ENCODE measurements at places on chromosomes 12 and 14.

DNA sequence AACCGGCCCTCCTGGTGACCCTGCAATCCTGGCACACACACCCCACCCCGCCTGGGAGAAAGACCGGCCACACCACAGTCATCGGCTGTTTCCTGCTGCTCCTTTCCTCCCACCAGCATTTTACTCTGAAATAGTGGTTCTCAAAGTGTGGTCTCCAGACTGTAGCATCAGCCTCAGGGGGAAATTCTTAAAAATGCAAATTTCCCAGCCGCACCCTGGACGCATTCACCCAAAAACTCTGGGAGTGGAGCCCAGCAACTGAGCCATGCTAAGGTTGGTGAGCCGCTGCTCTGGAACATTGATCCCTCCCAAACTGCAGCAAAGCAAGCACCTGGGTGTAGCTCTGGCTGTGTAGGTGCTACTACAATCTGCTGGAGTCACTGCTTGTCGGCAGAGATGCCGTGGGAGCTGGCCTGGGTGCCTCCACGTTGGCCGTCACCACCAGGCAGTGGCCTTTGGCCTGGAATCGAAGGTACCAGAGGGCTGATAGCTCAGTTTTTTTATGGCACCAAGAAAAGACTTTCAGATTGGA lies 38.4 kb upstream of the BCL2L14 start:
- DNase-seq = no peak

- no peak for DNase-seq
Observed at GRCh38 chr12:123942911-123943648, 29.6 kb downstream of the CCDC92 start.

DNA sequence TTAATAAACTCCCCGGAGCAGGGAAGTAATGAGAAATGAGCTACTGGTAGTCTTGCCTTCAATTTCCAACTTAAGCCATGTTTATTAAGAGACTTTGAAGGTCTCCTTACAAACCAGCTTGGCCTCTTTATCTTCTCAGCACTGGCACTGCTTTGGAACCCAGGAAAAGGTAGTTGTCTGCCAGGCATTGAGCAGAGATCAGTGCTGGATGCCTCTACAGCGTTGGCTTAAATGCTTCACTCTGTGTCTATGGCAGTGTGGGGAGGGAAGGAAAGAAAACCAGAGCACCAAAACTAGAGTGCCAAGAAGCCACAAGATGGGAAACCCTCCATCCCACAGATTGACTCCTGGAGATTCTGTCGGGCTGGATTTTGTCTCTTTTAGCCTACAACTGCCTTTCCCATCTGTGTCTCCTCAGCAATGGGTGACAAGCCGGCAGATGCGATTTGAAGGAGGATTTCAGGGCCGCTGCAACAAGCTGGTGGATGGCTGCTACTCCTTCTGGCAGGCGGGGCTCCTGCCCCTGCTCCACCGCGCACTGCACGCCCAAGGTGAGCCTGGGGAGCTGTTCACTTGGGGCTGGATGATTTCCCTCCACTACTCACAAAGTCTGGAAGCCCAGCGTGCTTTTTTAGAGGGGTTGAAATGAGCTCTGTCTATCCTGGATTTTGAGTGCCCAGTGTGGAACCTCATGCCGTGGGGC lies 57.3 kb downstream of the FNTB start:
- DNase-seq = no peak

- DNase-seq = no peak
Observed at GRCh38 chr14:102560458-102561261, 31.8 kb upstream of the RCOR1 start.

DNA sequence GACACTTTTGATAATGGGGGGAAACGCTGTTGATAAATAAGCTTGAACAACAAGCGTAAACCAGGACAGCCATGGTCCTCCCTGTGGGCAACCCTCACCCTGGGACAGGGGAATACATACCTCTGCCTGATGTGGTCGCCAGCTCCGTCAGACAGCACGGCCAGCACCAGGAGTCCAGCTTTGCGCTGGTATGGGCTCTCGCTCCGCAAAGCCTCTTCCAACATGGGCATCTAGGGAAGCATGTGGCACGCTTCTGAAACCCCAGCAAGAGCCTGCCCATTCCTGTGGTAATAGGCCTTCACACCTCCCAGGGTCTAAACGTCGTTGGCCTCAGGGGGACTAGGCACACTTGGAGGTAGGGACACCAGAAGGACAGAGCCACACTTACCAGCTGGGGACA lies 2.9 kb downstream of the IPO4 start:
- DNase-seq = no peak

GRCh38 chr14:32379447-32379846 lies 50.3 kb downstream of the AKAP6 start:
- no peak for DNase-seq

DNA sequence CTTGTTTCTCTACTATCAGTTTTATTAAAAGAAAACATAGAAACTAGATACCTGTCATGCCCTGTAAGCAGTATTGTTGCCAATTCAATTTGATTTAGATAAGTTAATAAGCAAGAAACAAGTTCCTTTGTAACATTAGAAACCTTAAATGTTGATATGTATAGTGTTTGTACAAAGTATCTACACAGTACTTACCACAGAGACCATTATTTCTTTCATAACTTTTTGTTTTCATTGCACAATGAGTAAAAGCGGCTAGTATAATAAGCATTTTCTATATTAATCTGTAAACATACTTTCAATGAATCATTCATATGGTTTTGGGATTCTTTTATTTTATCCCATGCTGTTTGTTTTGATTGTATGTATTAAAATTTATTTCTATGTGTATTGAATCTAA lies 305.1 kb downstream of the TTC6 start:
- DNase-seq = no peak

DNA sequence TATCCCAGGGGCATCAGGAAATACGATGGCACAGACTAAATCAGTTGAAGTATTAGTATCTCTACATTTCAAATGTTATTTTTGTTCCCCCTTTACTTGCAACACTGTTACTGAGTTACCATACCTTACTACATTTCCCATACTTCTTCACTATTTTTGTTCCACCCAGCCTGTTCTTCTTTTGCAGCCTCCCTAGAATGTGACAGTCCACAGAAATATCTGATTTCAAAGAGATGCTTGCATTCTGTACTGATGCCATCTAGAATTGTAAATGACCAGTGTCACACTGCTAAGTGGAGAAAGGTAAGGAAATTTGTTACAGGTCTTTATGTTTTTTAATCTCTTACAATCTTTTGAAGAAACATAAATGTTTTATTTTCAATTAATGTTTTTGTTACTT lies 279.9 kb downstream of the CCER1 start:
- no peak for DNase-seq

GRCh38 chr12:11958221-11959091 lies 112.3 kb upstream of the BCL2L14 start:
- no peak for DNase-seq

GRCh38 chr12:10191865-10192264 lies 13.0 kb downstream of the TMEM52B start:
- DNase-seq = no peak

DNA sequence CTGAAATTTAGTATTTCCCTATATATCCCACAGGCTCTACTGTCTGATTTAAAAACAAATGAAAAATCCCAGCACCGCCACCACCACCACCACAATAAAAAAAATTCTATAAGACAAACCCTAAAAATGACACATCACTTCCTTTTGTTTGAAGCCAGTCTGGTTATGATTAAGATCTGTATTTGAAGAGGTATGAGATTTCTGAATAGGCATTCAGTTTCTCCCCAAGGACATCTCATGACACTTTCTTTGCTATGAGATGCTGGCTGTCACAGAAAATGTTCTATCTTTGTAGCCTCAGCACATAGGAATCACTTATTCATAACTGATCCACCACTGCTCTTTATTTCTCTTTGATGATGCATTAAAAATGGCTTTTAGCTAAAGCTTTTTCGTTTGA lies 1071.0 kb downstream of the SLC6A15 start:
- no peak for DNase-seq

GRCh38 chr14:100670017-100670752 lies 56.5 kb upstream of the DLK1 start:
- DNase-seq = no peak

GRCh38 chr12:49451468-49452259 lies 84.4 kb downstream of the SPATS2 start:
- no peak for DNase-seq

GRCh38 chr12:109900752-109901580 lies 892 bp downstream of the TCHP start:
- DNase-seq = no peak

GRCh38 chr12:52673217-52673616 lies 7.0 kb downstream of the KRT1 start:
- DNase-seq = no peak

DNA sequence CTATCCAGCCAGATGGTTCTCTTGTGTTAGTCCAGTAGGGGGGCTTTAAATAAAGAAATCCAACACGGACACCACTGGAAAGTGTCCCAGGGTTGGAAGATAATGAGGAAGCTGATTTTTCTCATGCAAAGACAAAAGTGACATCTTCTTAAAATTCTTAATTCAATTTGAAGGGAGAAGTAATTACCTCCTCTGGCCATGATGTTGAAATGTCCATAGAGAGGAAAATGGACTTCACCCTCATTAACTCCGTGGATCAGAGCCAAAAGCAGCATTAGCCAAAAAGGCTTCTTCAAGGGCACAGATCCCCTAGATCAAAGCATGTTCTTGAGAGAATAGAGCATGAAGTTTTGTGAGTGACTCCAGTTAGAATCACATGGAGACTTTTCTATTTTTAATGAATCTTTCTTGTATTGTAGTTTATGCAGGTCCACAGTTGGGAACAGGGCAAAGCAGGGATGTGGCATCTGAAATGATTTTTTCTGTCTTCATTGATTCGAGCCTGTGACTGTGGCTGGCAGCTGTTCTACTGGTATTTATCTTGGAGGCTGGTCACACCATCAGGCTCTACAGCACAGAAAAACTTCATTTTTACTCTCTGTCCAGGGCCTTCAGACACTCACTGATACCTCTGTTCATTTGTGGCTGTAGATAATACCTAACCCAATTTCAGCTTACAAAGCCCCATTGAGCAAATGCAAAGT lies 1002.5 kb downstream of the AACS start:
- DNase-seq = no peak

DNA sequence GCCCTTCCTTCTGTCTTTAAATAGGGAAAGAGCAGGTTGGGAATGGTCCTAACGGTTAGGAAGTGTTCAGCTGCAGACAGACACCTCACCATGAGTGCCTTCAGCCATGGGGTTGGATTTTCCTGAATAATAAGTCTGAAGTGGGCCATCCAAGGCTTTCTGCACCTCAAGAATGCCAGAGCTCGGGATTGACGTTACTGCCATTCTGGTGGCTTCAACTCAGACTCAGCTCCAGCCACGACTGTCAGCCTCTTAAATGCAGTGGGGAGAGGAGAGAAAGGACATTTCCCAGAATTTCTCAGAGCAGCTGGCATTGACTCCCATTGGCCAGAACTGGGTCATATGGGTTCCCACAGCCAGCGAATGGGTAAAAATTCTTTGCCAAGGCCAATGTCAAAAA lies 363.4 kb downstream of the MED13L start:
- DNase-seq = no peak

GRCh38 chr14:40989260-40989659 lies 617.4 kb upstream of the LRFN5 start:
- no peak for DNase-seq

GRCh38 chr12:92650228-92650822 lies 52.5 kb upstream of the PLEKHG7 start:
- no peak for DNase-seq

GRCh38 chr14:46550836-46551235 lies 100.7 kb downstream of the RPL10L start:
- DNase-seq = no peak

GRCh38 chr12:132713123-132713522 lies 2.5 kb downstream of the PGAM5 start:
- no peak for DNase-seq

DNA sequence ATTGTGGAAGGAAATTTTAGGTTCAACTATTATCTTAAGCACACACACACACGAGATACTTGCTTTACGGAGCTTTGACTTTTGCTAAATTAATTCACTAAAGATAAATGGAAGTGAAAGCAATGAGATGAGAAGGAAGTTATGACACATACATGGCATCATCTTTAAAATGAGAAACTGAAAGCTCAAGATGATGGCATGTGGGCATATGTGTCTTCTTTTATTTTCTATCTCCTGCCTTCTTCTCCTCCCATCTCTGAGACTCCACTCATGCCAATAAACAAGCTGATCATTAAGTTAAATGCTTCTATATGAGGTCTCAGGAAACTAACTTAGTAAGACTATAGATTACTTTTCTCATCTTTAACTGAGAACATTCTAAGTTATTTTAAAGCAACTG lies 216.7 kb downstream of the MED13L start:
- DNase-seq = no peak
